ENCODE measurements at places on chromosomes 2 and 18.

DNA sequence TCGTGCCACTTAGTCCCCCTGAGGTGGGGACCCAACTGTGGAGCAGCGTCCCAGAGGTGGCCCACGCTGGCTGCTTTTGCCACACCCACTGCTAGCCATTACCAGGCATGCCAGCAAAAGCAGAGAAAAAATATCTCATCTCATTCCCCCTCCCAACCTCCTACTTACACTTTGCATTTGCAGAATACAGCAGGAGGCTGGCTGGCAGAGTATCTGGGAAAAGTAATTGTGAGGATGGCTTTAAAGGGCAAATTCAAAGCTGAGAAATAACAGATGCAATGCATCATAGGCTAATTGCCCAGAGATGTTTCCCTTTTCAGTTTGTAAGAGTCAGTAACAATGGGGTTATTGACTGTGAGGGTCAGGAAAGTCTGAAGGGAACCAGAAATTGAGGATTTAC is 438.1 kb upstream of the DSEL start:
- no peaks in the 10 kb centered on the region for H3K36me3 ChIP-seq
- H3K4me1 ChIP-seq = no peaks in the 10 kb centered on the region
- H3K27me3 ChIP-seq = no peaks in the 10 kb centered on the region
- DNase-seq = no peak
- H3K4me3 ChIP-seq = no peak overlapping the region

GRCh38 chr2:216842636-216843035 is 17.2 kb downstream of the TNP1 start:
- no peaks in the 10 kb centered on the region for H3K36me3 ChIP-seq
- H3K27me3 ChIP-seq = no peaks in the 10 kb centered on the region

- no peak overlapping the region for H3K4me3 ChIP-seq
- no peak overlapping the region for H3K27ac ChIP-seq
- H3K4me1 ChIP-seq = no peaks in the 10 kb centered on the region
- DNase-seq = no peak
- H3K36me3 ChIP-seq = peaks cover 3% of the 10 kb centered on the region
Observed at GRCh38 chr2:226973816-226974215, 138.0 kb downstream of the RHBDD1 start.

DNA sequence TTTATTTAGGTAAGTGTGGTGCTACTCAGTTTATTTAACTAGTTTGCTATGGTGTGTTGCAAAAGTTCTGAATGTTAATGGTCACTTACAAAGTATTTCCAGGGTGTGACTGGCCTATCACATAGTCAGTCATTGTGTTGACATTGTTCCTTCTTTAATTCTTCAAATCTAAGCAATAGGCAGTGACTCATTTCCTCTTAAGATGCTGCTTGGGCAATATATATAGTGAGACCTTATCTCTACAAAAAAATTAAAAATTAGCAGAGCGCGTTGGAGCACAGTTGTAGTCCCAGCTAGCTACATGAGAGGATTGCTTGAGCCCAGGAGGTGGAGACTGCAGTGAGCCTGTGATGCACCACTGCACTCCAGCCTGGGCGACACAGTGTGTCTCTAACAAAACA is 5.8 kb upstream of the CCDC88A start:
- no peak for DNase-seq
- no peak overlapping the region for H3K4me3 ChIP-seq
- no peaks in the 10 kb centered on the region for H3K36me3 ChIP-seq
- H3K27me3 ChIP-seq = no peaks in the 10 kb centered on the region
- no peaks in the 10 kb centered on the region for H3K4me1 ChIP-seq

DNA sequence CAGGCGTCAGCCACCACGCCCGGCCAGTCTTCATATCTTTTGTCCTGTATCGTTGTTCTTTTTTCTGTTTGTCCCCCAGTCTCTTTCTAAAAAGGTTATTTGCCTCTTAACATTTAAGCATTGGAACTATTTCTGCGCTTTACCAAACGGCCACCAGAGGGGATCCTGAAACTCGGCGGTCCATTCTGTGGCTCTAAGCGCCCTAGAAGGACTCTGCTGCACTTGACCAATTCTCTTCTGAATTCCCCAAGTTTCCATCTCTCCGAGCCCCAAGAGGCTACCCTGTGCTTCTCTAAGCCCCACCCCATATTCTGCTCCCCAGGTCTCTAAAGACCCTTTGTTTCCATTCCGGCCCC is 33.1 kb upstream of the REG3G start:
- H3K4me3 ChIP-seq = no peak overlapping the region

- H3K27ac ChIP-seq = no peak overlapping the region
- H3K4me3 ChIP-seq = no peak overlapping the region
- DNase-seq = no peak
- no peaks in the 10 kb centered on the region for H3K27me3 ChIP-seq
- peaks cover 10% of the 10 kb centered on the region for H3K4me1 ChIP-seq
- H3K36me3 ChIP-seq = peaks cover 21% of the 10 kb centered on the region
Observed at GRCh38 chr2:37148325-37148724, 8.5 kb downstream of the EIF2AK2 start.

GRCh38 chr2:206728277-206729199 is 10.3 kb upstream of the DYTN start:
- DNase-seq = no peak
- H3K4me3 ChIP-seq = no peak overlapping the region
- H3K4me1 ChIP-seq = no peaks in the 10 kb centered on the region
- no peaks in the 10 kb centered on the region for H3K27me3 ChIP-seq
- H3K27ac ChIP-seq = no peak overlapping the region
- H3K36me3 ChIP-seq = no peaks in the 10 kb centered on the region

DNA sequence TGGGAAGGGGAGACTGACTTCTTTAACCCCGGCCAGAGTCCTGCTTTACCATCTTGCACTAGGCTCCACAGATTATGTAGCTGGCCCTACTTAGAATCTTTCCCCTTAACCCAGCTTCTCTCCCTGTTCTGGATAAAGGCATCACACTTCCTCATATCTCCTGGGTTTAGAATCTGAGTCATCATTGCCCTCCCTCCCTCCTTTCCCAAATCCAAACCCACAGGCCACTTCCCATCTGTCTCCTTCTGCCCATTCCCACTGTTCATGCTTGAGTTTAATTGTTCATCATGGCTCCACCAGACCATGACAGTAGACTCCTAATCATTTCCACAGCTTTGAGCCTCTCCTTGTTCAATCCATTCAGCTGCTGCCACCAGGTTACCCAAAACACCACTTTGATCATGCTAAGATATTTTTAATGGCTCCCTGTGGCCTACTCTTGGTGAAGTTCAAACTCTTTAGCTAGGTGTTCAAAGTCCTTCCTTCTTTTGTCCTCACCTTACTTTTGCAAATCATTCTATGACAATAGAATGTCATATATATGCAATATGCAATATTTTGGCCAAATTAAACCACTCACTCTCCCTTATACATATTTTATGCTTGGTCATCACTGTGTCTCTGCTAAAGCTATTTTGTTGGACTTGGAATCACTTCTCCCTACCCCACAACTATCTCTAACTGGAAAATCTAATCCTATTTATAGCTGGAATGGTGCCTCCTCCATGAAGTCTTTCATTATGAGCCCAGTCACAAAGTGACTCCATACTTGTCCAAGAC is 5.5 kb downstream of the PDE11A start:
- DNase-seq = no peak
- H3K36me3 ChIP-seq = no peaks in the 10 kb centered on the region
- peaks cover 9% of the 10 kb centered on the region for H3K27me3 ChIP-seq
- H3K27ac ChIP-seq = no peak overlapping the region

DNA sequence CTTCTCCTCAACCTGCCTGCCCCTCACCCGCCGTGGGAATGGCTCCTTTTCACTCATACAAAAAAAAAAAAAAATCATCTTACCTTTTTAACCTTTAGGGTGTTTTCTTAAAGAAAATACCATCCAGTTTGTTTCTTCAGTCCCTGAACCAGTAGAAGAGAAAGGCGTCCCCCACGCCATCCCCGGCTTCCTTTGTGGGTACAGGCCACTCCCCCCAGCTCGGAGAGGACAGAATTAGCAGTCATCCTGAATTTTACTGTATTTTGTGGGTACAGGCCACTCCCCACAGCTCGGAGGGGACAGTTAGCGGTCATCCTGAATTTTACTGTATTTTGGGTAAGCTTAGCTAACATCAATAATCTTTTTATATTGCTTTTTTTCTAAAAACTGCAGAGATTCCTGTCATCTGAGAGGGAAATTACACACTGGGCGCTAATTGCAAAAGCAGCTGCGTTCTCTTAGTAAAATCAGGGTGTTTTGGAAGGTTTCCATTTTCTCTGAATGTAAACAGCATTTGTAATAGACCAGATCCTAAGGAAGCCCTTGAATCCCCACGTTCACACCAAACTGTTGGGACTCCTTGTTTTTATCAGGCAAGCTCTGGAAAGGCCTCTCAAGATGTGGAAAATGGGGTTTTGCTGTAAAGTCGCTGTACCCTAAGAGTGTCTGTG is 72.5 kb downstream of the NFATC1 start:
- H3K4me1 ChIP-seq = no peaks in the 10 kb centered on the region
- no peak overlapping the region for H3K4me3 ChIP-seq
- H3K27me3 ChIP-seq = no peaks in the 10 kb centered on the region
- peaks cover 66% of the 10 kb centered on the region for H3K36me3 ChIP-seq

Measured in effector memory CD4-positive, alpha-beta T cell (primary cell).